ENCODE measurements at places on chromosomes 7 and 10. TPM values are rescaled to one million over a fixed set of nuclear protein-coding genes. Genes with fewer than 3 reads are reported as not detected.

ECD gene
- 22.7 TPM for total RNA-seq

TUBB8 gene
- total RNA-seq: 0.16 TPM

CPA4 gene
- total RNA-seq: 4.4 TPM

FAM25G gene
- total RNA-seq: 1.1 TPM

PURB gene
- total RNA-seq: 13.8 TPM

TLX1 gene
- total RNA-seq: not detected

SPDYE11 gene
- not detected for total RNA-seq

MYPN gene
- 3.0 TPM for total RNA-seq

GPR37 gene
- 0.57 TPM for total RNA-seq

OR2A12 gene
- not detected for total RNA-seq
